Cerebellar cortex (tissue), 1 donor: ENCODE measurements at places on chromosomes 7 and 10.

- peak; percentile 8 for DNase-seq
These were observed 169.7 kb downstream of the NRF1 start for GRCh38 chr7:129780974-129781927.

DNA sequence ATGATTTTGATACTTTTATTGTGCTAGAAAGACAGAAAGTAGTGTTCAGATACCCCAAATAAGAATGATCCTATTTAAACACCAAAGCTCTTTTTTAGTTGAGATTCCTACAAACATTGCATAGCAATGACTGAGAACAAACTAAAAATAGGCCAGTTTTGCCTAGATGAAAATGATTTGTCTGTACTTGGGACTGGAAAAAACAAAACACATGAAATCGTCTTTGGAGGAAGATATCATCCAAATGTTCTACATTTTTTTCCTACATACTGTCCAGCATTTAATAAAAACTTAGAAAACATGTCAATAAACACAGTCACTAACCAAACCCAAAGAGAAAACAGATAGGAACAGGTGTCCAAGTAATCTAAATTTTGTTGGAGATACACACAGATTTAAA is 111.6 kb upstream of the MEOX2 start:
- no peak for DNase-seq

DNA sequence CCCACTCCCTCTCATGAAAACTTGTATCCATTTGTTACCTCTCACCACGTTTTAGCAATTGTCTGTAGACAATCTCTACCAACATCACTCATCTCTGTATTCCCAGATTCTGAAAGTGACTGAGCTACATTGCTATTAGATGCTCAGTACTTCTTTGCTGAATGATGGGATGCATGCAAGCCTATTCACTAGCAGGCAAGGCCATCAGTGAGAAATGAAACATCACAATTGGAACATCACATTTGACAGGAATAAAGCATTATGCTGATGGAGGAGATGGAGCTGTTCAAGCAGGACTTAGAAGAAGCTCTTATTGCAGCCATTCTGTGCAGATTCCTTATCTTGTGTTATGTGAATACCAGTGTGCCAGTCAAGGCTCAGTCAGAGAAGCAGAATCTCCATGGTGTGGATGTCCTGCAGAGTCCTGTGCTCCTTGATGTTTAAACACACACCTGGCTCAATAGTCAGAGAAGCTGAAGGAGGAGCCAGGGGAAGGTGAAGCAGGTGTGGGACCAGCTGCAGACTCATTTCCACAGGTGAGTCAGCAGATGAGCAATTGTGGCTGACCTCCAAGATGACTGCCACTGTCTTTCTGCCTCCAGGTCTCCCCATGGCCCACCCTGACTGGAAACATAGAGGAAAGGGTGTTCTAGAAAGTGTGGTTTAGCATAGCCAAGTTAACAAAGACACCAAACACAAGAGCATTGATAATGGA is 965.5 kb downstream of the GRID1 start:
- no peak for DNase-seq

GRCh38 chr10:36181426-36182178 is 539.5 kb upstream of the FZD8 start:
- DNase-seq, result no peak

GRCh38 chr10:77381750-77382149 is 255.9 kb downstream of the KCNMA1 start:
- no peak for DNase-seq

- no peak for DNase-seq
These were observed 357.3 kb downstream of the CRPPA start for GRCh38 chr7:16063716-16064675.

DNA sequence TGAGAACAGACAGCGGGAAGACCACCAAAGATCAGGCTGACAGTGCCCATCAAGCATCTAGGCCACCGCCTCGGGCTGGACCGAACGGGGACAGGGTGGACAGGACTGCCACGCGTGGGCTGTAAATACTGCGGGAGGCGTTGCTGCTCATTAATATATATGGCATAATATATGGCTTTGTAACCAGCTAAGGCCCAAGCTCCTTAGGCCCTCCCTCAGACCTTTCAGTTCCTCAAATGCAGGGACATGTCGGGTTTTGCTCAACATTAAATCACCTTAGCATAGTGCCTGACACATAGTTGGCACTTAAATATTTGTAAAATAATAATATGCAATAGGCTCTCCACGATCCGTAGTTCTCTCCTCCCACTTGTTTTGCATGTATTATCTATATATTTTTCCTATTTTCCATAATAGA is 402 bp upstream of the TMEM168 start:
- no peak for DNase-seq

DNA sequence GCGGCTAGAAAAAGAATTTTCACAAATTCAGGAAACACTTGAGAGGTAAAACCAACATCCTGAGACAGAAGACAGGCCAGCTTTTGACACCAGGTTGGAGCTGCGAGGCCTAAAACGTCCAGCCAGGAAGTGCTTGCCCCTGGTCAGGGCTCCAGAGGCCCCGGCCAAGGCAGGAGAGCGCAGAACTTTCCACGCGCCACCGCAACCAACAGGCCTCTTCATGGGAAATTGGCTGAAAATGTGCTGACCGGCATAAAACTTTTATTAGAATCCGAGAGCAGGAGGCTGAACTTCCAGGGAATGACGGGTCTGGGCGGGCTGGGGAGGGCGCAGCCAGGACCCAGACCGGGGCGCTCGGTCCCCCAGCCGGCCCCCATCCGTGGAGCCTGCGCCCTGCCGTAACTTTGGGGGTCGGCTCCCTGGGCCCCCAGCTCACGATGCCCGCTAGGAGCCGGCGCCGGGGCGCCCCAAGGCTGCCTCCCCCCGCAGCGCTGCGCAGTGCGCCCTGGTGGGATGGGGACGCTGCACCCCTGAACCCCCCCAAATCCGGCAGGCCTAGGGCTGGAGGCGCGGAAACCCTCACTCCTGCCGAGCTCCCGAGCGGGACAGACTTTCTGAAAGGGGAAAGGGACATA is 414.0 kb upstream of the MKI67 start:
- no peak for DNase-seq

DNA sequence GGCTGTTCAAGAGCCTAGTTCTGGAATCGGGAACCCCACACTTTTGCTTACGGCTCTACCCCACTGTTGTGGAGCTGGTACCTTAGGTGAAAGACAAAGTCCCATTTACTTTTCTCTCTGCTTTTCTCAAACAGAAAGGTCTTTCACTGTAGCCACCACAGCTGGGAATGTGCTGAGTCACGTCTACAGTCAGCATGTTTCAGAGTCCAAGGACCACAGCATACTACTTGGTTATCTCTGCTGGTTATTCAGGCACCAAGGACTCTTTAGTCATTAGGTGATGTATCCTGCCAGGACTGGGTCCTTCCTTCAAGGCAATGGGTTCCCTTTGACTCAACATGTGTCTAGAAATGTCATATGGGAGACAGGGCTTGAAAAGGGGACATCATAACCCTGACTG is 266.8 kb upstream of the STEAP1 start:
- DNase-seq, result no peak

DNA sequence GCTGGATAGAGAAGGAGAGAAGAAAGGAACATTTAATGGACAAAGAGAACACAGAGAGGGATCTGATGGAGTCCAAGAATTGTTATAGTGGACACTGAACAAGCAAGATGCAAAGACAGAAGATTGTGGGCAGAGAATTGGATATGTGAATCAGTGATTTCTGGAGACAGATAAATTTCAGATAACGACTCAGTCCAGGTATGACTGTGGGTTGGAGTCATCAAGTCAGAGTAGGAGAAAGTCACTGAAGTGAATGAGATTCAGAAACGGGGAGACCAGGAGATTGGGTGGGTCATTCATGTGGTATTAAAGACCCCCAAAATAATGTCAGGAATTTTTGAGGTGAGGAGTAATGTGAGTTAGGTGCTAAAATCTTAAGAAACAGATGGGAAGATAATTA is 23.0 kb downstream of the ASB4 start:
- DNase-seq, result no peak

DNA sequence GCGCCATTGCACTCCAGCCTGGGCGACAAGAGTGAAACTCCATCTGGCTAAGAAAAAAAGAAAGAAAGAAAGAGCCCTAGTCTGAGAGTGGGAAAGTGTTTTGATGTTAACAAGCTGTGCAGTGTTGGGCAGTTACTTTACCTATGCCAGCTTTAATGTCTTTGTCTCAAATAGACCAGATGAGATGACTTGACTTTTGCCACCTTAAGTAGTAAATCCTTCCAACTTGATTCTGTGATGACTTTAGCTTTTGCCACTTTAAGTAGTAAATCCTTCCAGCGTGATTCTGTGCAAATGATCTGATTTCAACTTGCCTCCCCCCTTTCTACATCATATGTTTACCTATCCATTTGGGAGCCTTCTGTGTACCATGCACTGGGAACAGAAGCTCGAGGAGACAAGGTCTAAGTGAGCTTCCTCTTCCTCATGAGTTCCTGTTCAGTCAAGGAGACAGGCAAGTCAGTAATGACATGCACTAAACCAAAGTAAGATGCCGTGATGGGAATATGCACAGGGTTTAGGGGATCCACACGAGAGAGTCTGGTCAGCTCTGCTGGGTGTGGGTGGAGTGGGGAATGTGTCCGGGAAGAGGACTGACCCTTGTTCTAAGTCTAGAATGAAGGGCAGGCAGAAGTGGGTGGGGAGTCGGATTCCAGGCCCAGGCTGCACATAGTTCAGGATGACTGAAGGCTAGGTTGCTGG is 17.2 kb downstream of the INPP5F start:
- no peak for DNase-seq

GRCh38 chr10:96263176-96263575 is 8.2 kb downstream of the BLNK start:
- peak; percentile 62 for DNase-seq

GRCh38 chr7:41385996-41386395 is 316.9 kb downstream of the INHBA start:
- no peak for DNase-seq

GRCh38 chr7:106766551-106766950 is 98.5 kb upstream of the PIK3CG start:
- no peak for DNase-seq

- DNase-seq, result no peak
These were observed 174.4 kb downstream of the SLIT1 start for GRCh38 chr10:97011397-97011796.

DNA sequence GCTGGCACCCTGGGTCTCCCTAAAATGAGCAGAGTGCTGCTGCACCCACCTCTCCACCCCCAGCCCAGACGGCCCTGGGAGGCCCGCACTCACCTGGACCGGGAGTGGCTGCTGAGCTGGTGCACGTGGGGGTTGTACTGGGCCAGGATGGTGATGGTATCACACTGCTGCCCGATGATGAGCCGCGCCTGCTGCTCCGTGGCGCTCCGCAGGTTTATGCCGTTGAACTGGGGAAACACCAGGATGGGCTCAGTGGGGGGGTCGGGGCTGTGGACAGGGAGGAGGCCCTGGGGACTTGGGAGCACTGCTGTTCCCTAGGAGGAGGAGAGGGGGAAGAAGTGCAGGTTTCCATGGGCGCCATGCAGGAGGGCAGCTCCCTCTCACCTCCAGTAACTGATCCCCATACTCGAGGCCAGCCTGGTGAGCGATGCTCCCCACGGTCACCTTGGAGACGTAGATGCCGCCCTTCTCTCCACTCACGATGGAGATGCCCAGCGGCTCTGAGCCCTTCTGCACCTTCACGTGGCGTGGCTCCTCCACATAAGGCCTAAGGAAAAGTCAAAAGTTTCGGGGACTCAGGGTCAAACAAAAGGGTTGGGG is 114.6 kb downstream of the DLG5 start:
- no peak for DNase-seq

DNA sequence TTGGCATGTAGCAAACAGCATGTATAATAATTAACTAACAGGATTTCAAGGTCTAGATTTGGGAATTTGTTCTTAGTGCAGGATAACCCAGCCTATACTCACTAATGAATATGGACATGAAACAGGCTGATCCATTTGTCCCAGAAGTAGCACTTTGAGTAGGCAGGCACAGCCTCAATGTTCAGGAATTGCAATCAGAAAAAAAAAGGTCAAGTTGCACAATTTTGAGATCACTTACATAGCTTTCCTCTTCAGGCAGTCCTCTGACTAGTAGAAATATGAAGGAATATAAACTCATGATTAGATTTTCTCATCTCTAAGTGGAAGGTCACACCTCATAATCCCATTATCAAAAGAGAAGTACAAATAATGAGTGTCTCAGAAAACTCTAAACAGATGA is 921.4 kb upstream of the CELF2 start:
- no peak for DNase-seq

DNA sequence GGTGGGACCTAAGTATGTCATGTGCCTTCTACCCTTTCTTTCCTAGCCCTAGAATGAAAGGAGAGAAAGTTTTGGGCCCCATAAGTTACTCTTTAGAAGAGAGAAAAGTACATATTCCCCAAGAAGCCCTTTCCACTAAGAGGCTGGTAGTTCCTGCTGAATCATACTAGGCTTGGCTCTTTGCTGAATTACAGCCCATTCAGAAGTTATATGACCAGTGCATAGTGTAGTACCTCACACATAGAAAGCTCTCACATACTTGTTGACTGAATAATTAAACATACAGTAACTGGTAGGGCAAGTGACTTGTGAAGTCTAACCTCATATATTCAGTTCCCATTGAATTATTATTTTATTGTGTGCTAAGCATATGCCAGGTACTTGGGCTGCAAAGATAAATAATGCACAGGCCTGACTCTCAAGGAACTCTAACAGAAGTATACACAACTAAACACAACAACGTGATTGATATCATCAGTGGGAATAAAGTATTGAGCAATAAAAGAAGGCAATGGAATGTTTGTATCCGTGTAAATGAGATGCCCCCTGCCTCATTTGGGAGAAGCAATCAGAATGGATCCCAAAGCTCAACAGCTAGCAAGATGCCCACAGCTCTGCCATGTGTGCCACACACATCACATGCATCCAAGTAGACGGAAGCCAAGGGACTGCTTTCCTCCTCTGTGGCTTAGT is 38.9 kb upstream of the UBN2 start:
- DNase-seq, result no peak

- DNase-seq, result no peak
These were observed 117.9 kb upstream of the COL1A2 start for GRCh38 chr7:94276795-94277194.

GRCh38 chr7:130141161-130141883 is 63.9 kb downstream of the TMEM209 start:
- peak; percentile 98 for DNase-seq

GRCh38 chr7:45402480-45403218 is 171.5 kb upstream of the ADCY1 start:
- DNase-seq, result no peak

GRCh38 chr7:55483046-55483445 is 89.3 kb downstream of the VOPP1 start:
- DNase-seq, result no peak
